Keratinocyte (primary cell): ENCODE measurements at places on chromosomes 3 and 15. TPM values are rescaled to one million over a fixed set of nuclear protein-coding genes. Genes with fewer than 3 reads are reported as not detected.

The REC114 gene
- not detected in 3 replicates for polyA plus RNA-seq

- DNase-seq = no peak
Observed at GRCh38 chr3:115804200-115804599, 180.9 kb downstream of the GAP43 start.

The CPEB1 gene
- 0.09 to 0.18 TPM (median 0.16 TPM) in 3 replicates for polyA plus RNA-seq

DNA sequence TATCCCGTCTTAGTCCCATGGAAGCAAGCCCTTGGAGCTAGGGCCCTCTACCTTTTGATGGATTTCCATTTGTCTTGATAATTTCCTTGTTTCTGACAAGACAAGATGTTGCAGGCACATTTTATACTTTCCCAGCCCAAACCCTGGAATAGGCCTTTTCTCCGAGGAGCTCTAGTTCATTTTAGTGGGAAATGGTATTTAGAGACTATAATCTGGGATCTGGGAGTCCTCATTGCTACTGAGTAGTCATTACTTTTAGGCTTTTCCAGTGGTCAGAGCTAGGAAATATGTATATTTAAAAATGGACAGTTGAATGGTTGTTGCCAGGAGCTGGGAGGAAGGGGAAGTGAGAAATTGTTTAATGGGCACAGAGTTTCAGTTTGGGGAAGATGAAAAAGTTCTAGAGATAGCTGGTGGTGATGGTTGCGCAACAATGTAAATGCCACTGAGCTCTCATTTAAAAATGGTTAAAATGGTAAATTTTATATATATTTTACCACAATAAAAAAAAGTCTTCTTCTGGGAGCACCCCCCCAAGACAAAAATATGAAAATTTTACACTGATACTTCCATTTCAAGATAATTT, 31.6 kb downstream of the MLH1 start:
- no peak for DNase-seq

The PPARG gene
- polyA plus RNA-seq = 2.4 to 6.1 TPM (median 3.1 TPM) in 3 replicates

The CHRM5 gene
- 0.01 to 0.02 TPM in 2 of 3 replicates, not detected in the other for polyA plus RNA-seq

The NANOGP8 gene
- 0.12 TPM in 1 of 3 replicates, not detected in the others for polyA plus RNA-seq

DNA sequence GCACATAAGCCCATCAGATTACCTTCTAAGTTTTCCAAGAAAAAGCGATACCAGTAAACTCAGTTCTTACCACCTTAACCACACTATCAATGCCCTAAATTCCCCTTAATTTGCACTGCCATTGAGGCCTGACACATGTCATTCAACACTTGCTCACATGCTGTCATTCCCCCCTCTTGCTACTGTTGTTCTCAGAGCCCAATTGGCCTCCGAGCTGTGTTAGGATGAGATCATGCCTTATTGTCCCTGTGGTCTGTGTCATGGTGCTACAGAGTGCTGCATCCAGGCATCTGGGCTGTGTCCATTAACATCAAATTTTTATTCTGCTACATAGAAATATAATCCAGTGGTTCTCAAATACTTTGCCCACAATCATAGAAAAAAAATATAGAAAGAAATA, 213.6 kb downstream of the SSR3 start:
- no peak for DNase-seq

The ARGFX gene
- not detected in 3 replicates for polyA plus RNA-seq

DNA sequence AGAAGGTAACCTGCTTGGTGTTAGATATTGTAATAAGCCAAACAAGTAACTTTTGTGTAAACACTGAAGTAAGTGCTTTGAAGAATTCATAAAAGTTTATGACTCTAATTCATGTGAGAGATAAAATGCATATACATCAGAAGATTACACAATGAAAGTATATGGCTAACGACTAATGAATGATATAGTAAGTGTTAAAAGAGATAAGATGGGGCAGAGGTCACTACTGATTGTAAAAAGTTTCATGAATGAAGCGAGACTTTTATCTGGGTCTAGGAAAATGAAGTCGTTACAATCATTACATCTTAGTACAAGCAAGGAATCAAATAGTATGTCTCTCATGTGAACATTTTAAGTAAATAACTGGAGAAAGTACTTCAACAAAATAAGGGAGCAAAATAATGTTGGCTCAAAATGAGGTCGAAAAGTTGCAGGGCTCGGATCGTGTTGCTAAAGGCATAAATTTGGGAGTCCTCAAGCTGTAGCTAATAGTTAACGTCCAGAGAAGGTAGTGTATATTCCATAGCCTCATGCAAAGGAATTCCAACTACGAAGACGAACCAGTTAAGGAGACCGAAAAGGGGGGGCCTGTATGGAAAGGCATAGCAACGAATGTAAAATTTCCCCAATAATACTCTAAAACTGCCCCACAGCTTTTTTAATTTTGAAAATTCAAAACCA, 984 bp upstream of the DUT start:
- DNase-seq = no peak

GRCh38 chr3:62975566-62975965, 100.3 kb upstream of the CADPS start:
- DNase-seq = no peak

The QTRT2 gene
- 11.0 to 18.3 TPM (median 15.2 TPM) in 3 replicates for polyA plus RNA-seq

GRCh38 chr3:165464736-165465135, 268.6 kb upstream of the SLITRK3 start:
- no peak for DNase-seq

DNA sequence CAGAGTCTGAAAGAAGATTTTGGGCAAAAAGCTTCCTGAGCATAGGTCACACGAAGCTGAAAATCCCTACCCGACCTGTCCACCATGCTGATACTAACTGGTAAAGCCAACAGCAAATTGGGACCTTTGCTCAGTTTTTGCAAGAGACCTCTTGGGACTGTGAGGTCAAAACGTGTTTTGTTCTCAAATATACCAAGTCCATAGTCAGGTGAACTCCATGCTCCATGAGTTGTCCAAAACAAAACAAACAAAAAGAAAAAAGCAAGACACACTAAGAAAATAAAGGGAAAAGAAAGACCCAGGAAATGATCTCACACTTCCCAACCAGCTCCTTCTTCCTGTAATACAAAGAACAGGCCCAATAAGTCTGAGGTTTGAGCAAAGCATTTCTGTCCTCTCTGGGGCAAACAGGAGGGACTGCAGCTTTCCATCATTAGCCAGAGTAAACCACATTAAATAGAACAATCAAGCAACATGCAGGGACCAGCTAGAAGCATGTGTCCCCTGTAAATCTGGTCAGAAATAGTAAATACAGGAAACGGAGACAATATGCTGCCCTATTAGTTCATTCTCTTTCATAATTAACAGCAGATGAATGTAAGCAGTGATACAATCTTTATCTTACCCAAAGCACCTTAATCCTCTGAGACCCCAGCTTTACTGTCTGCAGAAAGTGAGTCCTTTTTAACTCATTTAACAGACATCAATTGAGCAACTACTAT, 125.0 kb upstream of the LIPC start:
- DNase-seq = no peak
